ENCODE measurements at places on chromosomes 1 and 21. TPM values are rescaled to one million over a fixed set of nuclear protein-coding genes. Genes with fewer than 3 reads are reported as not detected.

OR2T29 gene
- total RNA-seq = not detected

TMPRSS3 gene
- not detected for total RNA-seq

SSR2 gene
- total RNA-seq = 244 TPM

UBE2U gene
- total RNA-seq = not detected

LCE3D gene
- total RNA-seq = not detected

DNA sequence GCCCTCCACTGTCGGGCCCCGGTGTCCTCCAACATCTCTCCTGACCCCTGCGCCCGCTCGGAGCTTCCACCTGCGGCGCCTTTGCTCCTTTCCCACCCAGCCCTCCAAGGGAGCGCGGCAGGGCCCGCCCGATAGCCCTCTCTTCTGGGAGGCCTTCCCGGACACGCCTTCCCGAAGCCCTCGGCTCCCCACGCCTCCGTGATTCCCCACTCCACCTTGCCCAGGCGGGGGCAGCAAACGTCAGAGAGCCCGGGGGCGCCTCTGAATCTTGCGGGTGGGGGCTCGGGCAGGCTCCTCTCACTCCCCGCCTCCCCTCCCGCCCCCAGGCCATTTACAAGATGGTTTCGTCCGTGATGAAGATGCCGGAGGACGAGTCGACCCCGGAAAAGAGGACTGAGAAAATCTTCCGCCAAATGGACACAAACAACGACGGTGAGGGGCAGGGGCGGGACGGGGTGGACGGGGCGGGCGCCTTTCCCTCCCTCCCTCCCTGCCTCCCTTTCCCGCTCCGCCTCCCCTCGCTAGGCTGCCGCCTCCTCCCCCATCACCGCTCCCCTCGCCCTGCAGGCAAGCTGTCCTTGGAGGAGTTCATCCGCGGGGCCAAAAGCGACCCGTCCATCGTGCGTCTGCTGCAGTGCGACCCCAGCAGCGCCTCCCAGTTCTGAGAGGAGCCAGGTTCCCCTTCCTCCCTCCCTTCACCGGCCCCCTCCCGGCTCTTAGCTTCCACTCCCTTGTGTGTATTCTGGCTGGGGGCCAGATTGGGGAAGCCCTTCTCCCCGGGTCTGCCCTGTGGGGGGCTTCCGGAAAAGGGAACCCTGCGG lies 7.1 kb downstream of the HPCA start:
- peak; percentile 15 for DNase-seq

GRCh38 chr1:4084048-4084431 lies 184.0 kb upstream of the C1orf174 start:
- no peak for DNase-seq

- peak; percentile 61 for DNase-seq
Measured at GRCh38 chr1:18913065-18913835, 10.9 kb upstream of the ALDH4A1 start.

DNA sequence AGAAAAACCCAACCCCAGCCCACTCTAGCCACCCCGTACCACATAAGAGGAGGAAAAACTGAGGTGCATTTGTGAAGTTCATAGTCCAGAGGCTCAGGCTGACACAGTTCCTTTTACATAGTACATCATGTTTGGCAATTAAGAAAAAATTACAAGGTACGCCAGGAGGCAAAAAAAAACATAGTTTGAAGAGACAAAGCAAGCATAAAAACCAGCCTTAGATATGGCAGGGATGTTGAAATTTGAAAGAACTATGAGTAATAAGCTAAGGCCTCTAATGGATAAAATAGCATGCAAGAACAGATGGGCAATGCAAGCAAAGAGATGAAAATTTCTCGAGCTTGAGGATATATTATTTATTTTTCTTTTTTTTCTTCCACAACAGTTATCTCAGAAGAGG lies 31.9 kb downstream of the MIXL1 start:
- DNase-seq = no peak

DNA sequence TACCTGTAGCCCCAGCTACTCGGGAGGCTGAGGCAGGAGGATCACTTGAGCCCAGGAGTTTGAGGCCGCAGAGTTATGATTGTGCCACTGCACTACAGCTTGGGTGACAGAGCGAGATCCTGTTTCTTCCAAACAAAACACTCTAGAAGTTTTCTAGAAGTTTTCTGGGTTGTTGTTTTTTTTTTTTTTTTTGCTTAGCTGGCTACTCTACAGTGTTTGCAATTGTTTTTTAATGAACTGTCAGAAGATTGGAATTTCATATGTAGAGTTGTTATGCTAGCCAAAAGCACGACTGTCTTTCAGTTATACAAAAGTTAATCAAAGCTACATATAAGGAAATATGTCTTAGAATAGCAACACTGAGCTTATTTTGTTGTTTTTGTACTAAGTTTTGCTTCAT lies 30.9 kb upstream of the NEXN start:
- DNase-seq = peak; percentile 20

- DNase-seq = no peak
Measured at GRCh38 chr1:63665410-63665809, 72.2 kb downstream of the PGM1 start.
